Stimulated activated CD8-positive, alpha-beta memory T cell treated with anti-CD3 and anti-CD28 coated beads, Interleukin-15, amount 100 ng/mL, for 24 hours (primary cell): ENCODE measurements at places on chromosomes 3 and 15.

DNA sequence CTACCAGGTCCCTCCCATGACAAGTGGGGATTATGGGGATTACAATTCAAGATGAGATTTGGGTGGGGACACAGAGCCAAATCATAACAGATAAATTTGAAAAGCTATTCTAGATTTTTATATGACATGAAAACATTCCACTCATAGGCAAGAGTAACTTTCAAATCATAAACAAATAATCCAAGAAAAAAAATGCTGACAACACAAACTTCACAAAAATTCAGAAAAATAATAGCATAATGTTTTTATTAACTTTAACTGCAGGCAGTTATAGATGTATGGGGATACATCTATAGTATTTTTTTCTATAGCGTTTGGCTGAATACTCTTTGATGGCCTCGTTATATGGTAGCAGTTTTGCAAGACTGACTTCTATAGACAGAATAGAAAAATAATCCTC, 243.1 kb downstream of the ADAMTSL3 start:
- no peak for DNase-seq

DNA sequence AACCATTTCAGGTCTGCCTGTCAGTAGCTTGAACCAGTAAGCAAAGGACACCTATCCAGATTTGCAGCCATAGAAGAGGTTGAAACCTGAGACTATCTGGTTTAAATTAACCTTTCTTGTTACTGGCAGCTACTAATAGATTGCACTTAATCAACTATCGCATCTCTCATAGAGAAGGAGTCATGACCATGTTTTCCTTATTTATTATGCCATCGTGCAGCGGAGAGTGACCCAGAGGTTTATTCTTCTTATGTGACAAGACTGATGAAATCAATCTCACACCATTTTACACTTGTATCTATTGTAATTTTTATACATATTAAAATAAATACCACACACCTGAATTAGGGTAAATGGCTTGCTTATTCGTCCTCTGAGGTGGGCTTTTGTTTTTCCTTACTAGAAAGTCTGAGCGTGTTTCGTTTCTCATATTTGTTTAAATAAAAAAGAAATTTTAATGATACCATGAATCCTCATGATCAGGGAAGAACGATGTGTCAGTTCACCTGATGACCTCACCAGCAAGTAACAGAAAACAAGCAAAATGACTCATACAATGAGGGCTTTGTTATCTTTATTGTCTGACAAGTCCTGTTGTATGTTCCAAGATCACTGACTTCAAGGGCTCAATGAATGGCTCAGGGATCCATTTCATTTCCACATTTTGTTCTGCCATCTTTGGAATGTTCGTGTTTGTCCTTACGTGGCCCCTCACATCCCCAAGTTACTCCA, 379.5 kb upstream of the DPH6 start:
- DNase-seq = no peak

DNA sequence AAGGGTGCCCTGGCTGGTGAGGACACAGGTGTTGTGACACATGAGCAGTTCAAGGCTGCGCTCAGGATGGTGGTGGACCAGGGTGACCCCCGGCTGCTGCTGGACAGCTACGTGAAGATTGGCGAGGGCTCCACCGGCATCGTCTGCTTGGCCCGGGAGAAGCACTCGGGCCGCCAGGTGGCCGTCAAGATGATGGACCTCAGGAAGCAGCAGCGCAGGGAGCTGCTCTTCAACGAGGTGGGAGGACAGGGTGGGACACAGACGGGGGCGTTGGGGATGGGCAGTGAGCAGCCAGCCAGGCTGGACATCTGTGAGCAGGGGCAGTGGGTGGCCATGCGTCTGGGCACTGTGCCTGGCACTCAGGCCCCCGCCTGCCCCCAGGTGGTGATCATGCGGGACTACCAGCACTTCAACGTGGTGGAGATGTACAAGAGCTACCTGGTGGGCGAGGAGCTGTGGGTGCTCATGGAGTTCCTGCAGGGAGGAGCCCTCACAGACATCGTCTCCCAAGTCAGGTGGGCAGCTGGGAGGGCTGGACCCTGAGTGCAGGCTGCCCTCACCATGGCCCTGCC, 10.3 kb downstream of the ANKRD63 start:
- DNase-seq = no peak

- no peak for DNase-seq
Observed at GRCh38 chr3:113000691-113001090, 9.9 kb downstream of the GTPBP8 start.

GRCh38 chr15:60076582-60077276, 72.6 kb downstream of the FOXB1 start:
- no peak for DNase-seq

DNA sequence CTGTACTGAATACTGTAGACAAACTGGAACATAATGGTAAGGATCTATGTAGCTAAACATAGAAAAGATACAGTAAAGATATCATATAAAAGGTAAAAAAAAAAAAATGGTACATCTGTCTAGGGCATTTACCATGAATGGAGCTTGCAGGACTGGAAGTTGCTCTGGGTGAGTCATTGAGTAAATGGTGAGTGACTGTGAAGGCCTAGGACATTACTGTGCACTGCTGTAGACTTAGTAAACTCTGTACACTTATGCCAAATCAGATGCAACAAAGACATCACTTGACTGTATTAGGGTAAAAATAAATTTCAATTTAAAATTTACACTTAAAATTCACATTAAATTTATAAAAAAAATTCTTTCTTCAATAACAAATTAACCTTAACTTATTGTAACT, 281.3 kb upstream of the LMCD1 start:
- DNase-seq = no peak

GRCh38 chr3:56522374-56522773, 34.6 kb upstream of the CCDC66 start:
- DNase-seq = no peak

DNA sequence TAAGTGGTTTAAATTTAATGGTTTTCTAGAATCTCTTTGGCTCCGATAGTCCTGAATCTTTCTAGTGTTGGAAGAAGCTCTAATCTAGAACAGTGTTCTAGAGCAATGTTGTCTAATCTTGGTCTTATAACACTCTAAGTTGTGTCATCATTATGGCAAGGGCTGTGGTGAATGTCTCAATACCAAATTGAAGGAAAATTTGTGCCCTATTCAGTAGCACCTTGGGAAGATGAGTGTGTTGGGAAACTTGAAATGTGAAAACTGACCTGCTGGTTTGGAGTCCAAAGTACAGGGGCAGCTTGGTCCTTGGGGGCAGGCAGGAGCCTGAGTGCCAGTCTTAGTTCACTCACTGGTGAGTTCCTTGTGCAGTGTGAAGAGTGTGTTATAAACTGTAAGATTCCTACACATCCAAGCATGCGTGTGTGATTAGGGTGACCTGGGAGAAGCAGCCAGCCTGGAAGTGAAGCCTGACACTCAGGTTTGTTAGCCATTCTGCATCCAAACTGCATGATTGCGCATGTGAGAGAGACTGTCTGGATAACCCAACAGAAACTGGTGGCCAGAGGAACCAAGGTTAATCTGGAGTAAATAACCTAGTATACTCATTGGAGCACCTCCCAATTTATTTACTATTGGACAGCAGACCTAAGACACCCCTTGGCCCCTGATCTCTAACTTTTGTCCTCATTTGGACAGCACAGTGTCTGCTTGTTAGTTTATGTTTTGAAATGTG, 14.6 kb downstream of the ZNF592 start:
- no peak for DNase-seq

DNA sequence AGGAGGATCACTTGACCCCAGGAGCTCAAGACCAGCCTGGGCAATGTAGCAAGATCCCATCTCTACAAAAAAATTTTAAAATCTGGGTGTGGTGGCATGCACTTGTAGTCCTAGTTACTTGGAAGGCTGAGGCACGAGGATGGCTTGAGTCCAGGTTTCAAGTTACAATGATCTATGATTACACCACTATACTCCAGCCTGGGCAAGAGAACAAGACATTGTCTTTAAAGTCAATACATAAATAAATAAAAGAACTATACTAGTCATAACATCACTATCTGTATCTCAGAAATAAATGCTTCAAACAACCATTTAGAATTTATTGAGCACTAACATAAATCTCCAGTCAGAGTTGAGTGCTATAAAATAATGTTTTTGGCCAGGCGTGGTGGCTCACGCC, 8.5 kb upstream of the PHLDB2 start:
- no peak for DNase-seq

DNA sequence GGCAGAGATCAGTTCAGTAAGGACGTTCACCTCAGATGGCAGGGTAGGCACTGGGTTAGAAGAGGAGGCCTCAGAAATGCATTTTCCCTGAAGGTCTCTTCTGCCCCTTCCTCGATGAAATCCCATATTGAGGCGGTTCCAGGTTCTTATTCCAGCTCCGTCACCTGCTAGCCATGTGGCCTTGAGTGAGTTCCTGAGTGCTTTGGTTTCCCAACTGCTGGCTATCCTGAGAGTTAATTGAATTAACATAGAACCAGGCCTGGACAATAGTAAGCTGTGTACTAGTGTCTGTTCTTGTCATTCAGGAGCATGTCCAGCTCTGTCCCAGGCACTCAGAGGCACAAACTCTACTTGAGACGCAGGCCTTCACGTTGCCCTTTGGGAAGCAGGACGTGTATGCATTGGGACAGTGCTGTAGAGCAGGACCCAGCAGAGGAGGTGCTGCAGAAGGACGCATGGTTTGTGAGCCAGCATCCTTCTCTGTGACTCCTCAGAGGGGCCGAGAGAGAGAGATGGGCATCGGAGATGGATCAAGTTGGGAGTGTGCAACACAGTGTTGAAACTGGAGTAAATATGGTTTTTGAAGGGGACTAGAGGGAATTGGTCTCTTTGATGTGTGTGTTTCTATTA, 114.2 kb downstream of the ASB7 start:
- no peak for DNase-seq

GRCh38 chr15:90209591-90209990, 8.5 kb downstream of the SEMA4B start:
- no peak for DNase-seq

GRCh38 chr15:89186803-89187202, 34.6 kb downstream of the RLBP1 start:
- no peak for DNase-seq

DNA sequence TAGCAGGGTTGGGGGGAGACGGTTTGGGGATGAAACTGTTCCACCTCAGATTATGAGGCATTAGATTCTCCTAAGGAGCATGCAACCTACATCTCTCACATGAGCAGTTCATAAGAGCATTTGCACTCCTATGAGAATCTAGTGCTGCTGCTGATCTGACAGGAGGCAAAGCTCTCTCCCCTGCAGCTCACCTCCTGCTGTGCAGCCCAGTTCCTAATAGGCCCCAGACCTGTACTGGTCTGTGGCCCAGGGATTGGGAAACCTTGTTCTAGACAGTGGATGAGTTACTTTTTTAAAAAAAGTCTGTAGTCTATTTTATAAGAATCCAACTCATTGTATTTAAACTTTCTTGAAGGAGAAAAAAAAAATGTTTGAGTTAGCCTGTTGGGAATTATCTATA, 100.0 kb downstream of the HHLA2 start:
- no peak for DNase-seq

- DNase-seq = no peak
Observed at GRCh38 chr3:24829629-24830229, 335.1 kb upstream of the THRB start.

- no peak for DNase-seq
Observed at GRCh38 chr15:63492541-63493077, 11.8 kb upstream of the USP3 start.

DNA sequence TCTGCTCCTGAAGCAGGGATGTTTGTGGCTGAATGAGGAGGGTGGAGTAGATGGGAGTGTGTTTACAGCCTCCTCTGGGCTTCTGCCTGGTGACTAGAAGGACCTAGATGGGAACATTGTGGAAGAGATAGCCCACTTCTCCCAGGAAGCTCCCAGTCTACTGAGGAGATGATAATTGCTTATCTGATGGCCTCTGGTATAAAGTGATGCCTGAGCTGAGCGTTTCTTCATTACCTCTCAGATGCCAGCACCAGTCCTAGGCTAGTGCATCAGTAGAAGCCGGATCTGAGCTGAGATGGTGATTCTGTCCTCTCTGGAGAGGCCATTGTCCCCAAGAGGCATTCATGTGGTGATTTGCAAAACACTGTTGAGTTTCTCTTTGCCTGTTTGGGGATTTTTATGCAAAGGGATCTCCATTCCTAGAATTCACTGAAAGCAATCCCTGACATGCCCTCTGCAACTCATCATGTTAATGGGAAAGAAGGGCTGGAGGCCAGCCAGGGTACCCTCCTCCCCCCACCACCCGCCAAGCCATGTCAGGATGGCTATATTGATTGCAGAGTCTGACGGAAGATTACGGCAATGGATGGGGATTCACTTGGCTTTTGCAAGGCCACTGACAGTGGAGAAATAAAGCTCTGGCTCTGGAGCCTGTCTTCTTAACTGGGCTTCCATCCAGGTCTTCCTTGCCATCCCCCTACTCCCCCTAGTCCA, 166.4 kb upstream of the ROPN1 start:
- no peak for DNase-seq

- no peak for DNase-seq
Observed at GRCh38 chr3:11300970-11301369, 28.8 kb downstream of the ATG7 start.
